Peyer's patch (tissue), 4 donors: ENCODE measurements at places on chromosomes 2 and 18.
A peak's percentile ranks its signal among the peaks of the same experiment; 100 is the strongest.

- no peak for DNase-seq
Measured at GRCh38 chr2:37447446-37447845, 103.0 kb downstream of the QPCT start.

- DNase-seq = no peak
Measured at GRCh38 chr2:69652206-69652605, 8.7 kb upstream of the AAK1 start.

- DNase-seq = no peak
Measured at GRCh38 chr2:47402555-47402804, 476 bp upstream of the MSH2 start.

DNA sequence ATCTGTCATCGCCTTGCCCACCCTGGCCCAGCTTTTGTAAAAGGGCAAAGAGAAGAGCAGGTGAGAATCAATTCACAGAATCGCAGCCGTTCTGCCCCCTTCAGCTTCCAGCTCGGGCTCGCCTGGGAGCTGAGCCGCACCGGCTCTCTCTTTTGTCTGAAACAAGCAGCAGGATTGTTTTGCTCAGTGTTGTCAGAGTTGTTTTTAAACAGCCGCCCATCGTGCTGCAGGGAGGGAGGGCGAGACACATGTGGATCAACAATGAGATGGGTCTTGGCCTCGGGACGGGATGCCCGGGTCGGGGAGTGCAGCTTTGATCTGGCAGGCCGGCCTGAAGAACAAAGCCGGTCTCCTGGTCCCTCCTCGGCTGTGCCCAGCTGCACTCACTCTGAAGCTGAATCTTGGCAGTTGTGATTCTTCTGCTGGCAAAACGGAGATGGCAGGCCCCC is 39.7 kb upstream of the HDAC4 start:
- DNase-seq = no peak

DNA sequence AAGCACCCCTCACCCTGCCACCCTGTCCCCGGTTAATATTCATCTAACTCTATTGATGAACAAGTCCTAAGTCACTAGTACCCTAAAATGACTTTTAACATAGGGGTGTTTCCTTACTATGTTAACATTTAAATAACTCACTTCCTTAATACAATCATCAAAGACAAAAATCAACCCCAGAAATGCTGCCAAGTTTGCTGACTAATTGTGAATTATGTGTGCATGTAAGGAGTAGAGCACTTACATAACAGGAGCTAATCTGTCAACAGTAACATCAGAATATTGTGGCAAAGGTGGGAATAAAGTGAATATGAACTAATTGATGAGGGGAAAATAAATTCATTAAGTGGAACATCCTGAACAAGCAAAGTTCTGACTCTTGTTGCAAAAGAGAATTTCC is 81.4 kb upstream of the ERBB4 start:
- no peak for DNase-seq

- DNase-seq = no peak
Measured at GRCh38 chr2:196468394-196468793, 171.1 kb upstream of the CCDC150 start.

GRCh38 chr18:58785171-58785805 is 79.4 kb upstream of the ZNF532 start:
- no peak for DNase-seq

- no peak for DNase-seq
Measured at GRCh38 chr2:104250635-104251034, 603.3 kb upstream of the POU3F3 start.

DNA sequence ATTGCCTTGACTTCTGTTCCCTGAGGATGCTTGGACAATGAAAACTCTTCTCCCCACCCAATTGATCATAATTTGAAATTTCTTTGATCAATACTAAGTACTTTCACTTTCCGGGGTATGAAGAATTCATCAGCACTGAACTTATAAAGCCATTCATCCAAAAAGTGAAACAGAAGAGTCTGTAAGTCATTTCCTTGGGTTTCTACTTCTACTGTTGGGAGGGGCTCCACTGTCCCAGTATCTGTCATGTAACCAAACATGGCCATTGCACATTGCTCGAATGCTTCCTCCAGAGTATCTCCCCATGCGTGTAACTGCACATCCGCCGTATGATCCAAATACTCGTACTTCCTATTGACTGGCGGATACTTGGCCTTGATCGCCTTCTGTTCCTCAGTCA is 30.3 kb downstream of the NCL start:
- peak; percentile 8 for DNase-seq

- DNase-seq = no peak
Measured at GRCh38 chr2:4445821-4446220, 742.4 kb downstream of the DCDC2C start.

DNA sequence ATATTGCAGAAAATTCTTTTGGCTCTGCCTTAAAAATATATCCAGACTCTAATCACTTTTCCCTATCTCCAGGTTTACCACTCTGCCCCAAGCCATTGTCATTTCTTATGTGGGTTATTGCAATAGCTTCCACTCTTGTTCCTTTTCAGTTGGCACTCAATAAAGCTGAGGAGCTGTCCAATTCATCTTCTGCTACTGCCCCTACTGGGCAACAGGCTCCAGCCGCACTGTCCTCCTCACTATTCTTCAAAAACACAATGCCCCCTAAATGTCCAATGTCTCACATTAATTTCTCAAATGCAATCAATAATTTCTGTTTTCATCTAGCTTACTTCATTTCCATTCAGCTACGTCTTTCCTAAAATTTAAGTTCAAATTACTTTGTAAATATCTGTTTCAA is 1262.5 kb upstream of the CDH2 start:
- DNase-seq = no peak

DNA sequence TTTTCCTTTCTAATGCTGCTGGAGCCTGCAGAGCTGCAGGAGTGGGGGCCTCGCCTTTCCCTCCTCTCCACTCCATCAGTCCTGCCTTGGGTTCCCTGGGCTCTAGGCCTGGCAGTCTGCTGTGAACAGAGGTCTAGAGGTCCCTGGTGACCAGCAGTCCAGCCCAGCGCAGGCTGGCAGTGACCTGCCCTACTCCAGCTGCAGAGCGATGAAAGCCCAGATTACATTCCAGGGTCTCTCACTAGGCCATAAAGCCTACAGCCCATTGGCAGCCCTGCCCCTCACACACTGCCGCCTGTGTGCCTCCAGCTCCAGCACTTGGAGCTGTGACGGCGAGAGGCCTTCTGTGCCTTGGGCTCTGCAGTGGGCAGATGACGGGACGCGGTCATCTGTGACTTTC is 14.8 kb upstream of the MAL start:
- DNase-seq = peak; percentile 26

- DNase-seq = no peak
Measured at GRCh38 chr2:226836548-226836885, 663 bp downstream of the RHBDD1 start.

GRCh38 chr2:174059178-174059883 is 94.2 kb upstream of the SP3 start:
- DNase-seq = no peak

DNA sequence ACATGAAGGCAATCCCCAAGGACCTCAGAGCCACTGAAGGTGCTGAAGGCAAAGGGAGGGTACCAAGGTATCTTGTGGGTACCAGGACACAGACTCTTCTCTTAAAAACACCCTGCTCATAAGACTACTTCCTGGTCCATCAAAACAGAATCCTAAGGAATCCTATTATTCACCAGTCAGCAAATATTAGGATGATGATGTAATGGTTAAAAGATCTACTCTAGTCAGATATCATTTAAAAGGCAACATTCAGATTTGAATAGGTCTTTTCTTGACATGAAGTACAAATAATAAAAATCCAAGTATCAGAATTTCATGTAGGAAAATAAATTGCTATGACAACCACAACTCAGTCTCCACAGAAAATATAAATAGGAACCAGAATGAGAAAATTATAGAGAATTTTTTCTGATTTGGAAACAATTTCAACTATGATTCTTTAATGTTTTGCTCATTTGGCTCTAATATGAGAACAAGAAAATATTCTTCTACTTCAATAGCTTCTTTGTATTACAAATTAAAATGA is 77.8 kb upstream of the ZNF397 start:
- DNase-seq = no peak
